EH (cell line): ENCODE measurements at places on chromosomes 2 and 18.

DNA sequence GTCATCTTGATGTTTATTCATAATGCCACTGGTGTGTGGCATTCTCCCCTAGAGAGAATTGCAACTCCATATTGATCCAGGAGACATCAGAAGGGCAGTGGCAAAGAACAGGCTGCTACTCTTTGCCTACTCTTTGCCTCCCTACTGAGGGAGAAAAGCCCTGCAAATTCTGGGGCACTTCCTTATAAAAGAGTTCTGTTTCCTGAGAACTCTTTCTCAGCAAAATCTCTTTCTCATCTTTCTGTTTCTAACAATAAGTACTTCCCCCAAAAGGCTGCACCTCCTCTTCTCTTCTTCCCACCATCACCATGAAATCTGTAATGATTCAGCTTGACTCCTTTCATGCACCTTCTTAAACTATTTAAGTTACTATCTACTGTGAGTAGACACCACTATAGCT is 270.3 kb downstream of the MREG start:
- no peak for DNase-seq

DNA sequence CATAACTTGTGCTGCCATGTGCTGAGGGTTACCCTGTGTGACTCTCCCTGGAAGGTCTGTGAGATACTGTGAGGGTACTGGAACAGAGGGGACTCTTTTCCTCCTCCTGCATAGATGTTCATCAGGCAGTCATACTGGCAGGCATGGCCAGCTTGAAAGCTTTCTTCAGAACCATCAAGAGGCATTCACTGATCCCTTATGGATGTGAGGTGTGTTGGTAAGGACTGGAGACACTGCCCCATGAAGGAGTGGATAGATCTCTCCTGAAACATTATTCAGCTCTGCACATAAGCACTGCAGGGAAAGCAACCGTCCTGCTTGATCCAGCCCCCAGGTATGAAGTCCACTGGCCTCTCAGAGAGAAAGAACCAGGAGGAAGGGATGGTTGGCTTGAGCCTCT is 176.6 kb upstream of the ARL4C start:
- DNase-seq: no peak

DNA sequence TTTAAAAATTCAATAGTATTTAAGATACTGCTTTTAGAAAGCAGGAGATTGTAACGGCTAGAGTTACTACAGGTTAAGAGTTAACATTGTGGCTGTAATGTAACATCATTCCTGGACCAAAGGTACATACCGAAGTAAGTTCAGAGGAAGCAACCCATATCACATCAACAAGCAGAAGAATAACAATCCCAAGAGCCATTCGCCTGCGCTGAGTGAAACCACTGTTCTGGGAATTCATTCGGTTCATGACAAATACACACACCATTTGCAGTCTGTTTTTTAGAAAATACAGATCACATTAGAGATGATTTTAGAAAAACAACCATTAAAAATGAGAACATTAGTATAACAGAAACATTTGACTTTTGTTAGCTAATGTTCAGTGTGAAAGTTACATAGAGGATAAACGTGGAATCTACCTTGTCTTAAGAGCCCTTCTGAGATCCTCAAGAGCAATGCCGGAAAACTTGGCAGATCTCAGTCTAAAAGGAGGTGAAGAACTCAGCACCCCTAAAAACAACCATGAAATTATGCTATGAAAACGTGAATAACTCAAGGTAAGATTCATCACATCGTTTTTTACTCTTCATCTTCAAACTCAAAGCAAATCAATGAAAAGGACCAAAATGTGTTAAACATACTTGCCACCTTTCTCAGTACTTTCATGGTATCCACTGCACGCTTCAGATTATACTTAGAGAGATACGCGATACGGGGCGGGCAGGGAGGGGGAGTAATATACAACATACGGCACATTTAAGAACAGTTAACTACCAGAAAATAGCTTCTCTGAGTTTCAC is 1.2 kb downstream of the SLC35F5 start:
- DNase-seq: peak; percentile 19

- no peak for DNase-seq
Observed at GRCh38 chr18:35588122-35588521, 6.6 kb downstream of the GALNT1 start.

- DNase-seq: no peak
Observed at GRCh38 chr18:26008096-26008495, 82.3 kb downstream of the SS18 start.

- DNase-seq: peak; percentile 24
Observed at GRCh38 chr2:199463708-199464605, 6.2 kb upstream of the SATB2 start.

- DNase-seq: peak; percentile 75
Observed at GRCh38 chr2:164981217-164981990, 26.1 kb upstream of the SLC38A11 start.

GRCh38 chr18:79600141-79600540 is 79.5 kb upstream of the CTDP1 start:
- no peak for DNase-seq

GRCh38 chr2:19351499-19351898 is 6.9 kb downstream of the OSR1 start:
- DNase-seq: no peak

DNA sequence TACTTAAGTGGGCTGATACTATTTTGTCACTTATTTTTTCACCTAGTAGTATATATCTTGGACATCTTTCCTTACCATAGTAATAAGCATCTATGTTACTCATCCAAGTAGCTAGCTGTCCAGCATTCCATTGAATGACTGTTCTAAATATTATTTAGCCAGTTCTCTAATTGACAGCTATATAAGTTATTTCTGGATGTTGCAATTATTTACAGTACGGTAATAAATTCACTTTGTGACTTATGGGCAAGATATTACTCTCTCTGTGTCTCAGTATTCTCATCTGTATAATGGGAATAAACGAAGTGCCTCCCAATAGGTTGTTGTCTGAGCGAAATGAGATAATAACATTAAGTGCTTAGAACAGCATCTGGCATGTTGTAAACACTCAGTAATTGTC is 46.6 kb upstream of the AGAP1 start:
- peak; percentile 62 for DNase-seq

DNA sequence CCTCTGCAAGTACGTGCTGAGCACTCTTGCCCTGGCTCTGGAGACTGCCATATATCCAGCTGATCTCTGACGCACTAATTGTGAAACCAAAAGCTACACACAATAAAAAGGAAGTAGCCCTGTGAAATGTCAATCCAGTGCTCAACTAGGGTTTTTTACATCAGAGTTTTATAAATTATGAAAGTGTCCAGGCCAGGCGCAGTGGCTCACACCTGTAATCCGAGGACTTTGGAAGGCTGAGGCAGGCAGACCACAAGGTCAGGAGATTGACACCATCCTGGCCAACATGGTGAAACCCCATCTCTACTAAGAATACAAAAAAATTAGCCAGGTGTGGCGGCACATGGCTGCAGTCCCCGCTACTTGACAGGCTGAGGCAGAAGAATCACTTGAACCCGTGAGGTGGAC is 24.5 kb upstream of the PEX13 start:
- DNase-seq: no peak

DNA sequence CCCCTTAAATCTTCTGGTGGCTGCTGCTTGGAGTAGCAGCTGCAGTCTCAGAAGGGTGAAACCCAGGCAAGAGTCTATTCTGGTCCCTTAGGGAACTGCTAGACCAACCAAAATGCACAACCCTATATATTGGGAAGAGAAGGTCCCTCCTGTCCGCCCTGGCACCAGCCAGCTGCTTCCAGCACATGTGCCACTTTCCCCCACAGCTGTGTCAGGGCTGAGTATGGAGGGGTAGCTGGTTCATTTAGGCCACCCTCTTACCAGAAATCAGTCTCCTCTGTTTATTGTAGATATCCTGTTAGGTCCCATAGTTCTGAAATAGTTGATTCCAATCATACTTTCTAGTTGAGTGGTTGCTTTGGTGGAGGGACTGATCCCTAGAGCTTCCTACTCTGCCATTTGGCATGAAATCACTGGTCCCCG is 68.9 kb downstream of the BIRC6 start:
- peak; percentile 91 for DNase-seq

- DNase-seq: no peak
Observed at GRCh38 chr18:79726721-79727120, 47.1 kb downstream of the CTDP1 start.

DNA sequence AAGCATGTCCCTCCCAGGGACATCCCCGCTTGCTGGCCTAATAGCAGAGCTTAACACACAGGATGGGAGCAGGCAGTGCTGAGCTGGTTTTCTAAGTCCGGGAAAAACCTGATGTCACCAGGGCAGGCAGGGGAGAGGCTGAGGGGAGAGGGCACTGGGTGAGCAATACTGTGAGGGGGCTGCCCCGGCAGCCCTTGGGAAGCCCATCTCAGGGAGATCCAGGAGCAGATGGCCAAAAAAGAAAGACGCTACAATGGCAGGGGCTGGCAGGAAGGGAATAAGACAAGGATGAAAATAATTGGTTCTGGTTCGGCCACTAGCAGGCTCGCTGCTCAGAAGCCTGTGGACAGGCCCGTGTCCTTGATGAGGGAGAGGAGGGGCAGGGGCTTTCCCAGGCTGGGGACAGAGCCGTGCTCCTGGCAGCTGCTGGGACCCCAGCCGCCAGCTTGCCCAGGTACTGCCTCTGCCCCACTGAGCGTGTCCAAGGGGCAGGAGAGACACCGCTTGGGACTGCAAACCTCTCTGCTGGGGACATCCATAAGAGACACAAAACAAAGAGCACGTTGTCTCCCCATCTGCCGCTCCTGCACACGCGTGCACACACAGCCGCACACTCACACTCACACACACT is 30.2 kb downstream of the SMAD7 start:
- no peak for DNase-seq

- no peak for DNase-seq
Observed at GRCh38 chr2:196086517-196087368, 18.1 kb upstream of the DNAH7 start.

GRCh38 chr18:48375150-48375800 is 33.9 kb downstream of the ZBTB7C start:
- no peak for DNase-seq

- DNase-seq: no peak
Observed at GRCh38 chr18:79847606-79848293, 50.0 kb downstream of the KCNG2 start.

- DNase-seq: no peak
Observed at GRCh38 chr2:133314795-133315194, 253.5 kb downstream of the NCKAP5 start.

DNA sequence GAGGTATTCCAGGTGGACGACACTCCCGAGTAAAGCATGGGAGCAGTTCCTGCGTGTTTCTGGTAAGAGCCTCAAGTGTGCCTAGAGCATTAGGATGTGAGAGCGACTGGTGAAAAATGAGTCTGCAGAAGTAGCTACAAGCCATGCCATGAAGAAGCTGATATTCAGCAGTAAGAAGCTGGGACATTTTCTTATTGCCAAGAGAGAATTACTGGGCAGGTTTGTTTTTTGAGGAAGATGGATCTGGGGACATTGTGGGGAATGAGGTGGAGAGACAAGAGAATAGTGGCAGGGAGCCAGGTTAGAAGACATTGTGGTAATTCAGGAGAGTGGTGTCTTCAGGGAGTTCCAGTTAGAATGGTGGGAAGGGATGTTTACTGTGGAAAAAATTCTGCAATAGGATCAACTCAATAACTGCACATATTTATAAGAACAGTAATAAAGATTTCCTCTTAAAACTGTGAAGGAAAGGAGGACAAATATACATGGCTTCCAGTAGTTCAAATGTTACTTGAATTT is 38.2 kb downstream of the CRIM1 start:
- DNase-seq: peak; percentile 59

DNA sequence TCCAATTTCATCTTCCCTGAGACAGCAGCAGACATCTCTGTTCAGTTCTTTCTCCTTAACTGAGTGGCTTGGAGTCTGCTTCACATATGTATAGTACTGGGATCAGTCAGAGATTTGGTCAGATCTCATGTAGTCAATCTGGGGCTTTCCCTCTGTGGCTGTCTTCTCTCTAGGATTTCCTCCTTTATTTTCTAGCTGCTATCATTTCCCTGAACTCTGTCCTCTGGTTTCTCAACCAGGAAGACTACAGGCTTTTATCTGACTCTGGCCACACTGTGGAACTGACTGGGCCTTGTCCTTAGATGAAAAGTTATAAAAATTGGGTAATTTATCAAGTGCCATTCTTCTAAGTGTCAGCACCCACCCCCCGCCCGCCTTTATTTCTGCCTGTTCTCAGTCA is 121.0 kb downstream of the RAPGEF4 start:
- DNase-seq: no peak

DNA sequence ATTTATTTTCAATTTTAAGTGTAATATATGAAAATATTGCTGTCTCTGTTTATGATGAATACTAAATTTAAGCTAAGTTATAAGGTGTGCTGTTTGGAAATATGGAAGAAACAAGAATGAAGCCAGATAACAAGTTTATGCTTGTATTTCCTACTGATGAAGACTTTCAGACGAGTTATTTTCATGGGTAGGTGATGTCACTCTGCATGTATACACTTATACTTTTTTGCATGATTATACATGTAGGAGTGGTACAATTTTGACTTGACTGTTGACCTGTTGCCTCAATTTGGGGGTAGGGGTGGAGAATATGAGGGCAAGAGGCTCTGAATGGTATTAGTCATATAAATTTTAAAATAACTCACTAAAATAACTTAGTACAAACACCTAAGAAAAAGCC is 133.7 kb downstream of the HAUS1 start:
- no peak for DNase-seq

- no peak for DNase-seq
Observed at GRCh38 chr2:1664698-1665097, 79.6 kb downstream of the PXDN start.

DNA sequence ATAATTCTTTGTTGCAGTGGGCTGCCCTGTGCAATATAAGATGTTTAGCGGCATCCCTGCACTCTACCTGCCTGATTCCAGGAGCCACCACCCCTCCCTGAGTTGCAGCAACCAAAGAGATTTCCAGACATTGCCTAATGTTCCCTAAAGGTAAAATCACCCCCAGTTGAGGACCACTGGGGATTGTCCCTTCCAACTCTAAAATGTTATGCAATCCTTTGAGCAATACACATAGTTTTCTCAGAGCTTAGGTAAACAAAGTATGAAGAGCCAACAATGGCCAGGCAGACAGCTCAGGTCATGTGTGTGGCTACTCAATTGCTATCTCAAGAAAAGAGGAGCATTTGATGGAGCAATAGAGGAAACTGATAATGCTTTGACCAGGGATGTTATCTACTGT is 87.0 kb downstream of the XDH start:
- DNase-seq: no peak

GRCh38 chr2:4844881-4845280 is 847.3 kb upstream of the SOX11 start:
- no peak for DNase-seq

DNA sequence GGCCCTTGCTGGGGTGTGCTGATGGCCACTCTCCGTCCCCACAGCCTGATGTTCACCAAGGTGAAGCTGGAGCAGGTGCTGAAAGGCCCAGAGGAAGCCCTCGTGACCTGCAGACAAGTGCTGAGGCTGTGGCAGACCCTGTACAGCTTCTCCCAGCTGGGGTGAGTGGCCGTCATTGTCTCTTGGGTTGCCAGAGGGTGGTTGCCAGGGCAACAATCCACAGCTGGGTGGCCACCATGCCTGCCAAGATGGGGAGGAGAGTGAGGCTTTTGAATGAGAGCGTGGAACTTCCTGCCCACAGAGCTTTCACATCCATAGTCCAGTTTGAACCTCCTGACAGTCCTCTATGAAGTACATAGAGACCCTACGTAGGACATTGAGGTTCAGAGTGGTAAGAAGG is 108.8 kb downstream of the STPG4 start:
- no peak for DNase-seq

- no peak for DNase-seq
Observed at GRCh38 chr2:98464772-98465310, 20.2 kb downstream of the INPP4A start.
